ENCODE measurements at places on chromosomes 12 and 14.
A peak's percentile ranks its signal among the peaks of the same experiment; 100 is the strongest.

DNA sequence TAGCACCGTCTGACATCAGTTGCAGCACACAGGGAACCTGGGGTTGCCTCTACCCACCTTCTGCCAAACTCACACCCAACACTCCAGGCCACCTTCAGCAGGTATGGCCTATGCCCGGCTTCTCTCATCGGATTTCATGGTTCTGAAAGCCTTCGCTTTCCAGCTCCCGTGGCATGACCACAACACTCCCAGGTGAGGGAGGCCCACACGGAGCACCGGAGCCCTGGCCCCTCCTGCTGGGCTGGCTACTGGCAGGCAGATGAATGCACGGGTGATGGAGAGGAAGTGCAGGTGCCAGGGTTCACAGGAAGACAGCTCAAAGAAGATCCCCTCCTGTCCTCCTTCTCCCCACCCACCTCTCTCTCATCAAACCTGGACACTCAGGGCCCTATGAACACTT lies 37.2 kb downstream of the CACNA2D4 start:
- no peak for DNase-seq

DNA sequence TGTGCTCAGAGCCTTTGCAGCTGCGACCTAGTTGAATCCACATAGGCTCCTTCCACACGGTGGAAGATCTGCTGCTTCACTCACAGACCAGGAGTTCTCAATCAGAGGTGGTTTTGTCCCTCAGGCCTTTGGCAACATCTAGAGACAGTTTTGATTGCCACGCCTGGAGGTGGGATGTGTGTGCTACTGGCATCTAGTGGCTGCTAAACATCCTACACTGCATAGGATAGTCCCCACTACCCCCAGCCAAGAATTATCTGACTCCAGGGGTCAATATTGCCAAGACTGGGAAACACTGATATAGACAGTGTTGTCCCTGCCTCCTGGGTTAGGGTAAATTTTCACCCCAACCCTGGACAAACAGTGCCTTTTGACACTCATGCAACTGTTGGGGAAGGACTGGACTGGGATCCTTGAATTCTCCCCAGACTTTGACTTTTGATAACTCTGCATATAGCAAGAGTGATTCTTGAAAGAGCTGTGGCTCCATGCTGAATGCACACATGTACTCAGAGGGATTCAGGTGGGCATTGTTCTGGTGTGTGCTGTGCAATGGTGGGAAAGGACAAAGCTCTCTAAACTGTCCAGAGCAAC lies 39.8 kb downstream of the BAZ2A start:
- DNase-seq, result peak; percentile 6

GRCh38 chr12:58386136-58386535 lies 444.8 kb downstream of the ATP23 start:
- DNase-seq, result no peak

DNA sequence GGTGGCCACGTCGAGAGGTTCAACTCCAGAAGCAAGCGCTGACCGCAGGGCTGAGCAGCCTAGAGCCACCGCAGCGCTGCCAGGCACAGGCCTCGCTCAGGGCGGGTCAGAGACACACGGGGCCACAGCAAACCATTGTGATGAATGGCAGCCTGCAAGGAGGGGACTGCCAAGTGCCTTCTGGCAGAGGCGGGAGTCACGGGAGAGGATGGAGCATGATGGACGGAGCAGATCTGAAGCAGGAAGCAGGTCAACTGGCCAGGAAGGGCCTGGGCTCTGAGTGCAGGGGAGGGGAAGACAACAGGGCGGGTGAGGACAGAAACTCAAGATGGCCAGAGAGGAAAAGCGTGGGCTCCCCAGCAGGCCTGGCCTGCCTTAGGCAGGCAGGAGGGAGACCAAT lies 49.8 kb downstream of the CDC42BPB start:
- no peak for DNase-seq

GRCh38 chr14:34715127-34715863 lies 902 bp upstream of the CFL2 start:
- no peak for DNase-seq

GRCh38 chr14:60161196-60162107 lies 3.7 kb downstream of the DHRS7 start:
- peak; percentile 84 for DNase-seq

- DNase-seq, result no peak
Measured at GRCh38 chr12:108312693-108313189, 26.4 kb downstream of the CMKLR1 start.

GRCh38 chr12:26273811-26274210 lies 78.4 kb downstream of the SSPN start:
- no peak for DNase-seq

DNA sequence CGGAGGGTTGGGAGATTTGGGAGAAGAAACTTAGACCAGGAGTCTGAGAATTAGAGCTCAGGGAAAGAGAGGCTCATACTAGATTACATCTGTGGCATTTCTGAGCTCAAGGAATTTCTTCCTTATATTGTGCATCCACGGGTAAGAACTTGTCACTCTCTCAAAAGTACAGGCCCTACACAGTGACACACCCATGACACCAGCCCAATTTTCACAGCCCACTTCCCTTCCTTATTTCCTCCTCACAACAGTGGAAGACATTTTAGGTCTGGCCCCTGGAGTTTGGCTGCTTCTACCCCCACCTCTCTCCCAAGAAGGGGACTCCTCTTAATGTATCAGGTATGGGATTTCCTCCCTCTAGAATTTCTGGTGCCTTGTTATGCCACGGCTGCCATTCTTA lies 9.2 kb upstream of the ZNF385A start:
- DNase-seq, result no peak

- no peak for DNase-seq
Measured at GRCh38 chr12:111556676-111557075, 42.4 kb downstream of the ATXN2 start.

DNA sequence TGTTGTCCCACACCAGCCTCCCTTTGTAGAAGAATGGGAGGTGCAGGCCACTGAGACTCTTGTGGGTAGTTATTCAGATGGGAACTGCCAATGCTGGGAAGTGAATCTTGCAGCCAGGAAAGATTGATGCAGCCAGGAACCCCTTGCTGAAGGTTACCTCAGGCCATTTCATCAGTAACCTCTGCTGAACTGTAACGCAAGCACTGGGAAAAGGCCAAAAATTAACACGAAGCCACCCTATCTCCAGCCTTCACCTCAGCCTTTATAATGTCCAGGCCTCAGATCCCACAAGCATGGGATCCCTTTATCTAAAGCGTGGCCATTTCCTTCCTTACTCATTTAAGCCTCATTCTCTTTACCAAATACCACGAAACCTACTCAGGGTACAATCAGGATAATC lies 211.1 kb downstream of the SPTSSA start:
- DNase-seq, result no peak

- no peak for DNase-seq
Measured at GRCh38 chr12:57576613-57577160, 14.3 kb upstream of the PIP4K2C start.

DNA sequence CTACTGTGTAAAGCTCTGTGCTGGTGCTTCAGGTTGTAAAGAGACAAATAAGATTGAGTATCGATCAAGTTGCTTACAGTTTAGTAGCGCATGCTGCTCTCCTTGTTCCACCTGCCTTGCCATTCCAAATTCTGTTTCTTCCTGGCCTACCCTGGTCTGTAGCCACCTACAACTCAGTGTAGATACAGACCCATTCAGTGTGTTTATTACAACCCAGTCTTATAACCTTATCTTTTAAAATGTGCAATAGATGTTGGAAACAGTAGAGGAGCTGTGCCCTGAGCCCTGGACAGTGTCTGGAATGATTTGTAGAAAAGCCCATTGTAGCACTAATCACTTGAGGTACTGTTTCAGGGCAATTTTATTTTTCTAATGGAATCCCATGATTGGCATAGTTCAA lies 68.5 kb downstream of the DIP2B start:
- no peak for DNase-seq

DNA sequence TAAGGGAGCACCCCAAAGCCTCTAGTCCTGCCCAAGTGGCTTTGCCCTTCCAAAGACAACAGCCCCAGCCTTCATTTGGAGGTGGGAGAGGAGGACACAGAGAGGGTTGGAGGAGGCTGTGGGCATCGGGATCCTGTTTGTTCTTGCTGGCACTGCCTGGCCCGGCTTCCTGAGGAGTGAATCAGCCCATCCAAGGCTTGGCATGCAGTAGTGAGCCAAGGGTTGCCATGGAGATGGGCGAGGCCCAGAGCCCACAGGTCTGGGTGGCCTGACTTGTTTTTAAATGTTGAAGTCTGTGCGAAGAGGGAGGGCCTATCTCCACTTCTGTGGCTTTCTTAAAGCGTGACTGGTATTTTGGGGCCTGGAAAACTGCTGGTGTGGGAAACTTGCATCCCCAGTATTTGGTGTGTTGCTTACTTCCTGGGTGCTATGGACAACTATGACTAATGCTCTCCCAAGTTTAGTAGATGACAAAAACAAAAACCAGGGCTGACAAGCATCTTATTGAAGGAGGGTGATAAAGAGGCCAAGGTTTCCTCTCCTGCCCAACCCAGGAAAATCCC lies 15.8 kb downstream of the CD9 start:
- no peak for DNase-seq
